AG04449 (cell line): ENCODE measurements at places on chromosomes 2 and 18.

GRCh38 chr2:64989982-64990614, 899 bp downstream of the SLC1A4 start:
- DNase-seq: no peak

- DNase-seq: no peak
These were observed 1568.6 kb upstream of the NXPH2 start for GRCh38 chr2:140348826-140349225.

DNA sequence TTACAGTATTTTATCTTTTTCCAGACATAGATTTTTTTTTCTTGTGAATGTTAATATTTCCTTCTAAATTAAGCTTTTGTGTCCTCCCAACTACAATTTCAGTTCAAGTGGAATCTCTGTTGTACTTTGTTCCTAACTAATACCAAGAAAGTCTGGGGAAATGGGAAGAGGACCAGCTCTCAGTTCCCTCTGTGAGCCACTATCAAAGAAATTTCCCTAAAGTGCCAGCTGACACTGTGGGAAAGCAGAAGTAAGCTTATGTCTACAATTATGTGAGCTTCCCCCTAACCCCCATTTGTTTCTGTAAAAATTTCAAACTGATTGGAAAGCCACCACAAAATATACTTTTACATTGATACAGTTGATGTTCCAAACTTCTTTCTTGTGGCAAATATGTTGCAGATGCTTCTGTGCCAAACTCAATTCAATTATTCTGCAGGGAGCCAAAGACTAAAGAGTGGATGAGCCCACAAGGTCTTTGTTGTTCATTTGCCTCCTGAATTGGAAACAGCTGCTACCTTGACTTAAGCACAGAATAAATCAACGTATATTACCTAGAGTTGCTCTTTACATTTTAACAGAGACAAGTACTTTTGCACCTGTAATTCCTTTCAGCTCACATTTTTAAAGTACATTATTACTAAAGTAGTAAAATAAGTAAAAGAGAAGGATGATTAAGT, 306.6 kb downstream of the PTH2R start:
- no peak for DNase-seq

- DNase-seq: no peak
These were observed 995.6 kb upstream of the SLC39A10 start for GRCh38 chr2:194661431-194661830.

- no peak for DNase-seq
These were observed 292.1 kb downstream of the RDH14 start for GRCh38 chr2:18268400-18268799.

GRCh38 chr18:23714576-23714975, 25.3 kb downstream of the LAMA3 start:
- no peak for DNase-seq

- DNase-seq: no peak
These were observed 53.2 kb upstream of the MAT2A start for GRCh38 chr2:85485815-85486214.

DNA sequence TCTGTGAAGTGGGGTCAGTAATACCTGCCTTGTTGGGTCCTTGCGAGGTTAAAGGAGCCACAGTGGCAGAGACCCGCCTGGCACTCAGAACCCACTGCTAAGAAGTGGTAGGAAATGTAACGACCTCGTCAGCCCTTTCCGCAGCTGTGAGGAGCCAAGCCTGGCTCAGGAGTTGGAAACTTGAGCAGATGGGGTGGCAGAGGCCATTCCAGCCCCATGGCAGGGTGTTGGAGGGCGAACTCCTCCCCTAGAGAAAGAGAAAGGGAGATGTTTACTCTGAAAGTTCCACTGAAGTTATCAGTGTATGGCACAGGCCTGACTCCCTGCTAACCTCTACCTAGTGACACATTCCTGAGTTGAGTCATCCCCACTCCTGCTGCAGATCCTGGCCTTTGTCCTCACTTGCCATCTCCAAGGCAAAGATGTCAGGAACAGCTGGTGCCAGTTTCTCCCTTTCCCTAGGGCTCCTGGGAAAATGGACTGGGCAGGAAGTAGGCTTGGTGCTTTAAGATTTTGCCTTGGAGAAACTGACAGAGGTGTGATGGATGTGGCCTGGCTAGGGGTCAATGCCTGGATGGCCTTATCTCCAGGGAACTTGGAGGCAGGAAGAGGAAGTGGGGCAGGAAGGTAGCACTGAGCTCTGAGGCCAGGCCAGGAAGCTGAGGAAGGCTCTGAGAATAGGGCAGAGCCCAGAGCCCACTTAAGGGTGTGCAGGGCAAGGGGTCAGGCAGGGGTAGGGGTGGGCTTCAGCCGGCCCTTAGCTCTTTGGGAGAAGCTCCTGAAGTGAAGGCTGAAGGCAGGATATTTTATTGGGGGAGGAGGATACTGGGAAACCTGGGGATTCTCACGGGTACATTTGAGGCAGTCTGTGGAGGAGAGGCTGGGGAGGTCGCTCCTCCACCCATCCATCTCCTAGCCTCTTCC, 888 bp downstream of the VAMP5 start:
- no peak for DNase-seq

GRCh38 chr2:208407667-208408066, 1.1 kb downstream of the PTH2R start:
- DNase-seq: no peak

GRCh38 chr2:10034333-10035052, 8.9 kb upstream of the KLF11 start:
- no peak for DNase-seq

- DNase-seq: no peak
These were observed 327.2 kb upstream of the TRIB2 start for GRCh38 chr2:12389344-12390045.

- no peak for DNase-seq
These were observed 8.6 kb upstream of the MTCL1 start for GRCh38 chr18:8696749-8697211.

GRCh38 chr2:138476940-138477339, 24.6 kb upstream of the SPOPL start:
- DNase-seq: no peak

GRCh38 chr2:58497168-58497567, 256.0 kb upstream of the FANCL start:
- DNase-seq: no peak

GRCh38 chr2:11923935-11924334, 177.5 kb downstream of the LPIN1 start:
- no peak for DNase-seq

DNA sequence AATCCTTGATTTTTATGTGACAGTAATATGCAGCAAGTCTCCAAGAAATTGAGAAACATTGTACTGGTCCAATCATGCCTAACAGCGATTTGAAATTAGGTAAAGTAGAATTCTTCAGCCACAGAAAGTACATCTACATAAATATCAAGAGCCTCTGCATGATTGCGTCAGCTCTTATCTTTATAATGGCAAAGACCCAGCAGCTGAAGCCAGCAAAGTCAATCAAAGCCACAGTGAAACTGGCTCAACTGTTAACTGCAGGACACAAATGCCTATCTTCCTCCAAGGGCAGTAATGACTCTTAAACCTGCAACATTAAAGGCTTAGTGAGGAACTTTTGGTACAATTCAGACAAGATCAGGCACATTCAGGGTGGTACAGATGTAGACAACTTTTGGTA, 102.5 kb downstream of the BARD1 start:
- no peak for DNase-seq

GRCh38 chr2:224948859-224949258, 93.4 kb downstream of the DOCK10 start:
- DNase-seq: no peak

DNA sequence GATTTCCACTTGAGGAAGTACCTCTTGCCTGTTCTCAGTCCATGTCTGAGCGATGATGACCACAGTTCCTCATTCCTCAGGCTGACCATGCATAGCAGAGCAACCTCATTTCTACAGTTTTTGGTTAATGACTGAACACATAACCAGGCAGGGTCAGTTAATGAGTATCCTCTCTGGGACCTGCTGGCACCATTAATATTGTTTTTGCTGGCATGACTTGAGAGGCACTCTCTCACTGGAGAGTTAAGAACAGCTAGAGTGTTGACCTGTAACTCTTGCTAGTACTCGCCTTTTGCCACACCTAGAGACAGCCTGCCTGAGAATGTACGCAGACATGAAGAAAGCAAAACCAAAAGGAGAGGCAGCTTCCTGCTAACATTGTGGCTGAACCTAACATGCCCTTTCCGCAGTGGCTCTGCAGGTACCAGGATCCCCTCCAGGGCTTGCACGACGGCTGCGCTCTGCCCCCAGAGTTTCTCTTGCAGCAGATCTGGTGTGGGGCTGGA, 23.9 kb downstream of the PECR start:
- DNase-seq: peak; percentile 60

- no peak for DNase-seq
These were observed 599.8 kb downstream of the NRXN1 start for GRCh38 chr2:50431958-50432650.

DNA sequence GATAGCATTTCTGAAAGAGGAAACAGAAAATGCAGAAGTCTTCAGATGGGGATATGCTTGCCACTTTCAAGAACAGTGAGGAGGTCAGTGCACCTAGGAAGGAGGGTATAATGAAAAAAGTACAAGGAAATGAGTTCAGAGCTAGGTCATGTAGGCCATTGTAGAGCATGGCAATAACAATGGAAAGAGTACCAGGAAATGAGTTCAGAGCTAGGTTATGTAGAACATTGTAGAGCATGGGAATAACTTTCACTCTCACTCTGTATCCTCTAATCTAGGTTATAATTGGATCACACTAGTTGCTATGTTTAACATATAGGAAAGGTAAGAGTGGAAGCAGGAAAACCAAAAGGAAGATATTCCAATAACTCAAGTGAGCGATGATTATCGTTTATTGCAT, 12.3 kb downstream of the SCG2 start:
- DNase-seq: no peak

- no peak for DNase-seq
These were observed 79.9 kb downstream of the SEPTIN10 start for GRCh38 chr2:109533823-109534222.

GRCh38 chr2:2805263-2805662, 474.2 kb upstream of the MYT1L start:
- DNase-seq: no peak

- no peak for DNase-seq
These were observed 18.0 kb downstream of the DYTN start for GRCh38 chr2:206700156-206700555.

DNA sequence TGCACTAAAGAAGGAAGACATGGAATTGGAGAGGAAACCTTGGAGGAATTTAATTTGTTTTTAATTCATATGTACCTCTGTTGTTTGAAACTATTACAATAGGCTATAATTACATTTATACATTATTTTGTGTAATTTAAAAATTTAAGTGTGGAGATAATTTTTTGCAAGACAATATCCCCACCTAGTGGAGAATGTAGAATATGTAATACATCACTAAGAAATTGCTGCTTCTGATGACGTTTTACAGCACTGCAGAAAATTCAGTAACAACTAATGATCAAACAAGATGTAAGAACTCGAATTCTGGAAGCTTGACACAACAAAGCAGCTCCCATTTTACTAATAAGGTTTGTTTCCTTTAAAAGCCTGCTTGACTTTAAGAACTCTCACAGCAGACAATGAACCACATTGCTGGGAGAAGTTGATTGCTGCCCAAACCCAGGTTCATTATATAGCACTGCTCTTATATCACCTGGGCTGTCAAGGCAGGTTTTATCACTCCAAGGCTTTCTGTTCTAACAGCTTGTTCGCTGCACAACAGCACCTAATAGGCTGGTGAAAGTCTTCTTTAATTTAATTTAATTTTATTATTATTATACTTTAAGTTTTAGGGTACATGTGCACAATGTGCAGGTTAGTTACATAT, 53.4 kb downstream of the THADA start:
- no peak for DNase-seq

DNA sequence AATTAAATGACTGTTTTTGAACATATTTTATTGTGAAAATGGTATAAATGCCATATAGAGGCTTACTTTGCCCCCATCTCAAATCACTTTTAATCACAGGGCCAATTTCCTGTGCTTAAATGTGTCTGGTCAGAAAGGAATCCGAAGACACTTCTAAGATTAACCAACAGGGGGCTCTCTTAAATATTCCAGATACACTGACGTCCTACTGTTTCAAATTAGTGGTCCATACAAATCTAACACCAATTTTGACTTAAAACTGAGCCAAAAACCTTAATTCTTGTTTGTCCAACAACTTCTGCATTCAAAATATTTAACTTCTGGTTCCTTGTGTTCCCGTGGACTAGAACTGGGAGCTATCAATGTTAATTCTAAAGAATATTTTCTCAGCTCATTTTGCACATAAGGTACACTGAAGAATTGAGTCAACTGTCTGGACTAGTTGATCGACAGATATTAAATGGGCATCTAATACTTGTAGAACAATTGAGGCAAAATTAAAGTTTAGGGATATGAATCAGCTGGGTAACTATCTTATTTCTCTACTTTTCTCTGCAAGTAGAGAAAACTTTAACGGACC, 557.5 kb downstream of the ARHGAP15 start:
- DNase-seq: no peak

- DNase-seq: no peak
These were observed 179.5 kb downstream of the BCL2 start for GRCh38 chr18:63140038-63140450.

DNA sequence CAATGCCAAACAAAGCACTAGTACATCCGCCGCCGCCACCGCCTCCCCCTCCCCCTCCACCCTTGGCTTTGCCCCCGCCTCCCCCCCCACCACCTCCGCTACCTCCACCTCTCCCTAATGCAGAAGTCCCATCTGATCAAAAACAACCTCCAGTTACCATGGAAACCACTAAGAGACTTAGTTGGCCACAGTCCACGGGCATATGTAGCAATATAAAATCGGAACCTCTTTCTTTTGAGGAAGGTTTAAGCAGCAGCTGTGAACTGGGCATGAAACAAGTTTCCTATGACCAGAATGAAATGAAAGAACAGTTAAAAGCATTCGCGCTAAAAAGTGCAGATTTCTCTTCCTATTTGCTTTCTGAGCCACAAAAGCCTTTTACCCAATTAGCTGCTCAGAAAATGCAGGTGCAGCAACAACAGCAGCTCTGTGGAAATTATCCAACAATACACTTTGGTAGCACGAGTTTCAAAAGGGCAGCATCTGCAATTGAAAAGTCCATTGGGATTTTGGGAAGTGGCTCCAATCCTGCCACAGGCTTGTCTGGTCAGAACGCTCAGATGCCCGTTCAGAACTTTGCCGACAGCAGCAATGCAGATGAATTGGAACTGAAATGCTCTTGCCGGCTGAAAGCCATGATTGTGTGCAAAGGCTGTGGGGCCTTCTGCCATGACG, 168.0 kb downstream of the ASXL3 start:
- DNase-seq: no peak

DNA sequence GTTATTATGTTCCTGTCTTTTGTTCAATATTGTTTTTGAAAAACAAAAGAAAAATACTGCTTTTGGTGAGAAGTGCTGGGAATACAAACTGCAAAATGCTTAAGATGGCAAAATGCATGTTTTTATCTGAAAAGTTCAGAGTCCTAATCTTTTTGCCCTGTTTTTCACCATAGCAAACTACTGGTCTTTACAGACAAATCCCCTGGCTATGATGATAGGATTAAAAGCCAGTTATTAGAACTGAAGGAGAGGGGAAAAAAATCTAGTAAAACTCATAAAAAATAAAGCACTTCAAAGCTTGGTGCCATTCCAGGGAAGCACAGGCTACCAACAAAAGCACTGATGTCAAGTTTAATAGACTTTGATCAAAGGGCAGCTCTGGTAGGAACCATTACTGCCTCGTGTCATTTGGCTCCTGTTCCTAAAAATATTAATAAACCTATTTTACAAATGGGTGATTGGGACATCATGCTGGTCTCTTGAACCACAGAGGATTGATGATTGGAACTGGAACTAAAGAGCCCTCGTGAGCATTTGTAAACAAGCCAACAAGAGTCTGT, 194.7 kb downstream of the RAB3GAP1 start:
- DNase-seq: no peak
